ENCODE measurements at places on chromosomes 5 and 9.
A peak's percentile ranks its signal among the peaks of the same experiment; 100 is the strongest.

- no peak for DNase-seq
Observed at GRCh38 chr5:120140501-120140900, 323.6 kb upstream of the PRR16 start.

DNA sequence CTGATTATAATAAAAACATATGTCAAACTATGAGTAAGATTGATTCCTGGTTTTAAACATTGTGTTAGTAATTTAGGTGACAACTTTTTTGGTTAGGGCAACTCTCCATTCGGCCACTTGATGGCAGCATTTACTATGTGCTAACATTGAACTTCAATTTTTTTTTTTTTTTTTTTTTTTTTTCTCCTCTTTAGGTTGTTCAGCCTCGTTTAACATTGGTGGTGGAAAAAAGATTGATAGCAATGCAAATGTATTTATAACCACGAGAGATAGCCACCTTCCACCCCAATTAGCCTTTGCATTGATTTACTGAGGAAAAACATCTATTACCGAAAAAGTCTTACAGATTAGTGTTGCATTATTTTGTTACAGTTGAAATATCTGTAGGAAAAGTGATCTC lies 159.1 kb downstream of the CSNK1G3 start:
- DNase-seq = no peak

DNA sequence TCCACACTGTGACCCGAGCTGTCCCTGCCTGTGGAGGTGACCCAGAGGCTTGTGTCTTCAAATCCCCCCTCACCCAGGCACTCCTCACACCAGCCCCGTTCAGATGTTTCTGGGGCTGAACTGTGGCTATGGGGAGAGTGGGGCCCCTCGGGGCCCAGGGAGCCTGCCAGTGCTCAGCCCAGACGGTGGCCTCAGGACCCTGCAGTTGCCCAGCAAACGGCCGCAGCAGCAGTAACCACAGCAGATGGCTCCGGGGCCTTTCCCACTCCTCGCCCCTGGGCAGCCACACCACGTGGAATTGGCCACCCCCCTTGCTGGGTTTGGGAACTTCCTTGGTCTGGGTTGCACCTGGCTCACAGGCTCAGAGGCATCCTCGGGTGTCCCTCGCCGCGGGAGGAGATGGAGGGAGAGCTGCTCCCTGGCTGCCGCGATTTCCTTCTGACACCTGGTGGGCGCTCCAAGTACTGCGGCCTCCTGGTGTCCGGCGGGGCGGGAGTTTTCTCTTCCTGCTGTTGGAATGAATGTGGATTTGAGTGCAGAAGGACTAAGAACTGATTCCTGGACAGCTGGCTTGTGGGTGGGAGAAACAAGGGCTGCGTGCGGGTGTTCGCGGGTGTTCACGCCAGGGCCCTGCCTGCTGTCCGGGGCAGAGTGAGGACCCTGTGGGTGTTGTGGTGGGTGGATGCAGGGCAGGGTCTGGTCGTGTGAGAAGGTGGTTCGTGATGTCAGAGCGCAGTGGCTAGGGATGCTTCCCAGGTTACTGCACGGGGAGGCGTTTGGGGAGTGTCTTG lies 97.5 kb downstream of the COL5A1 start:
- peak; percentile 5 for DNase-seq

GRCh38 chr5:18195910-18196309 lies 561.6 kb downstream of the TAF11L14 start:
- DNase-seq = no peak

GRCh38 chr9:2055203-2055658 lies 40.1 kb downstream of the SMARCA2 start:
- no peak for DNase-seq

- DNase-seq = no peak
Observed at GRCh38 chr5:132690156-132690555, 16.4 kb downstream of the IL4 start.

- DNase-seq = no peak
Observed at GRCh38 chr9:74645007-74645639, 148.0 kb downstream of the RORB start.

DNA sequence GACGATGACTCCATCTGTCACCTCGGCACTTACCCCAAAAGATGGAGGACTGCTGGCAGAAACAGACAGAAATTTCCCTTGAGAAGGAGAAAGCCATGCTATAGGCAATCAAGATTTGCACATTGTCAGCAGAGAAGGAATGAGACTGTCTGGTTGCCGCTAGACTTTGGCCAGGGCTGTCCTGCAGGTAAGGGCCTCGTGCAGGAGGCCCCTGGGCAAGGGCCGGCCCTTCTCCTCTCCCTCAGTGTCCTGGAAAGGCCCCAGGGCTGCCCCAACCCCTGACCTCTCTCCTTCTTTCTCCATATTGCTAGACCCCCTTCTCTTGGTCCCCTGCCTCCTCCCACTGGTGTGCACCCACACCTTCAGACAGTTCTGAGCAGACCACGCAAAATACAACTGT lies 14.6 kb upstream of the KCNIP1 start:
- no peak for DNase-seq

DNA sequence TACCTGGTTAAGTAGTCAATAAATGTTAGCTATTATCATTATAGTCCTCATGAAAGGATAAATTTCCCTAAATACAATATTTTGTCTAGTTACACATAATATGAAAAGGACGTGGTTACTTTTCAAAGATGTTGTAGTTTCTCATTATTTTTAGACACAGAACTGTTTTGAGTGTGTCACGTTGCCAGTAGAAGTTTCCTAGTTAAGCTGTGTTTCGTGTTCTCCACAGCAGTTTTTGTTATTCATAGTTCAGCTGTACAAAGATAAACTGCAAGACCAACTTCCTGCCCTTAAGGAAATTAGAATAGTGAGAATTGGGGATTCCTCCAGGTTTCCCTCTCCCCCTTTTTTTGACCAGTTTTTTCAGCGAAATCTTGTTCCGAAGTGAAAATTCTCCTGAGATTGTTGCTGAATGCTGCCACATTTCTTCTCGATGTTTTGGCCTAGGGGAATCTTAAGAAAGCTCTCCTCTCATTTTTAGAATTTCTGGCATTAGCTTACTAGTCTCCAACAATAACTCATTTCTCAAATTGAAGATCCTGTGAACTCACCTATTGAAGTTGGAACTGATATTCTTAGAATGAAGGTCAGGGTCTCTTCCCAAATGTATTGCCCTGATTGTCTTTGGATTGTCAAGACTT lies 176.1 kb downstream of the PAM start:
- DNase-seq = no peak

GRCh38 chr5:1110307-1111240 lies 1.3 kb downstream of the SLC12A7 start:
- no peak for DNase-seq

- no peak for DNase-seq
Observed at GRCh38 chr5:171433982-171434676, 14.7 kb downstream of the FGF18 start.

DNA sequence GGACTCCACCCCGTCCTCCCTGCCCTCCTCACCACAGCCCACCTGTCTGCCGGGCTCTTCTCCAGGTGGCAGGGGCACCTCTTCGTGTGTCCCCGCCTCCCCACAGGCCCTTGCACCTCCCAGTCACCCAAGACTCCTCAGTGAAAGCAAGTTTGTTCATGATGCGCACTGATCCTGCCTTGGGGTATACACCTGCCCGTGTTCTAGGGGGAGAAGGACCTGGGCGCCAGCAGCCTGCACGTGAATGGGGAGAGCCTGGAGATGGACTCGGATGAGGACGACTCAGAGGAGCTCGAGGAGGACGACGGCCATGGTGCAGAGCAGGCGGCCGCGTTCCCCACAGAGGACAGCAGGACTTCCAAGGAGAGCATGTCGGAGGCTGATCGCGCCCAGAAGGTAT lies 124.9 kb downstream of the EHMT1 start:
- no peak for DNase-seq

DNA sequence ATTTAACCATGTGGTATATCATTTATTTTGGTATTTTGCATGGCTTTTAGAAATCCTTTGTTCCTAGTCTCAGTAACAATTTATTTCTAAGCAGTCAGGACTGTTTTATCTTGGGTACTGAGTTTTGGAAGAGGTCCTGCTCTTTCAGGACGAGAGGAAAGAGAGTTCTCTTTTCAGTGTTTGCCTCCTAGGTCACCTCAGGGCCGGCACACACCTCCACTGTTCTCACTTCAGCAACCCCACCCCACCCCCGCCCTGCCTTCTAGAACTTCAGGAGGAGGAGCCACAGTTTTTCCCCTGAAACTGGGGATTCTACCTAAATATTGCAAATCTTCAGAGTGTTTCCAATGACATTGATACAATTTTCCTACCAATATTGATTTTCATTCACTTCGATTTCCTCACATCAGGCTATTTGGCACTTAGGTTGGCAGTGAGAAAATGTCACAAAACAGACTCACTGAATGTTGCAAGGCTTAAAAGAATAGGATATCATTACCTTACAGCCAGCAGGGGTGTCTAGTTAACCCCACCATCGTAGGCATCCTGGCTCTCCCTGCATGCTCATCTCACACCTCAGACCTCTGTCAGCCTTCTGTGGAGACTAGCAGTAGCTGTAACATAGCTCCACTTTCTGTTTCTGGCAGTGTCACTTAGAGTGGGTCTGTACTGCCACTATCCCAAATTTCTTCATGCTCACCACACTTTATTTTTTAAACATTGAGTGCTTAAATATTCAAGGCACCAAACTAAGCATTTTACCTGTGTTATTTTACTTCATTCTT lies 5.4 kb downstream of the IGIP start:
- DNase-seq = no peak

DNA sequence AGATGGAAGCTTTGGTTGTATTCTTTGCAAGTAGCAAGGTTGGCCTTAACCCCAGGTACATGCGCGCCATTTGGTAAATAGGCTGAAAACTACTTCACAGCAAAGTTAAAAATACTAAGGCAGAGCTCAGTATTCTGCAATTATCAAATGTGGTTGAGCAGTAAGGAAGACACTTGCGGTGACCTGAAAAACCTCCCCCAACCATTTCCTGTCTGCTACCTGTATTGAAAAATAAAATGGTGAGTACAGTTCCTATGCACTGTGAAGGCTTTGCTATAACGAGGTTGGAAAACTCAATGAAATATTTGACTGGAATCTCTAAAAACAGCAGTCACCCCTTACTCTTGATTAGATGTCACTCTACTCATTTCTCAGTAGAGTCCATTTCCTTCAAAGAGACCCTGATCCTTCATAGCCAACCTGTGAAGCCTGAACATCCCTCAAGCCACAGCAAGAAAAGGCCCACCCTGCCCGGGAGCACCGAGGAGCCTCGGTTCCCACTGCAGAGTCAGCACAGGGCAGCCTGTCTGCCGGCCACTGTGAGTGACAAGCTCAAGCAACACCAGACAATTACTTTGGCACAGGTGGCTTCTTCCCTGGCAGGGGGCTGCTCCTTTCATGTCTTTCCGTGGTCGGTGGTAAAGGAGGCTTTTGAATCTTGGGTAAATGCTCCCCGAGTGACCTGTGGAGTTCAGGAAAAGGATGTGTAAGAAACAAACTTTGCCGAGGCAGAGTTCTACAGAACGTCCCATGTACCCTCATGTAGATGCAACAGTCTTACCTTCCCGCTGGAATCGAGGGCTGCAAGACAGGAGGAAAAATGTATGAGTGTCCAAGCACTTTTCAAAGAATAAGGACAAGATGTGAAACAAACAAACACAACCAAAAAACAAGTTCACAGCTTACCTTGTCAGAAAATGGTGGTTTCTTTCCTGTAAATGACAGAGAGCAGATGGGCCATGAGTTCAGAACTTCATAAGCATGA lies 29.6 kb downstream of the C5orf58 start:
- no peak for DNase-seq

- DNase-seq = peak; percentile 15
Observed at GRCh38 chr9:136138566-136138965, 19.9 kb upstream of the TMEM250 start.

- DNase-seq = no peak
Observed at GRCh38 chr9:93432964-93433363, 18.5 kb upstream of the FAM120A start.

GRCh38 chr5:178186427-178186826 lies 744 bp downstream of the GMCL2 start:
- no peak for DNase-seq

GRCh38 chr5:59423021-59423420 lies 470.5 kb downstream of the PDE4D start:
- DNase-seq = no peak

- no peak for DNase-seq
Observed at GRCh38 chr5:67120032-67120431, 76.6 kb downstream of the CD180 start.

- no peak for DNase-seq
Observed at GRCh38 chr5:160230686-160231527, 1.6 kb downstream of the FABP6 start.

DNA sequence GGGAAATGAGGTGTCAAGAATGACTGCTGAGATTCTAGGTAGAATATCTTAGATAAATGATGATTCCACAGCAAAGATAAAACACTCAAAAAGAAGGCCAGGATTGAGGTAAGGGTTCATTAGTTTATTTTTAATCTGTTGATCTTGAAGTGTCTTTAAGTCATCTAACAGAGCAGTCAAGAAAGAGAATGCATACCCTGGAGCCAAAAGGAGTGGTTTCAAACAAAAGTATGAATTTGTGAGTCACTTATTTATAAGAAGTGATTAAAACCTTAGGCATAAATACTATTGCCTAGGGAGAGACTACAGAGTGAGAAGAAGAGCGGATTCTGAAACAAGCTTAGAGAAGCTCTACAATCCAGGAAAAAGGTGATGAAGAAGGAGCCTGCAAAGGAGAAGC lies 541.0 kb downstream of the DTWD2 start:
- no peak for DNase-seq

DNA sequence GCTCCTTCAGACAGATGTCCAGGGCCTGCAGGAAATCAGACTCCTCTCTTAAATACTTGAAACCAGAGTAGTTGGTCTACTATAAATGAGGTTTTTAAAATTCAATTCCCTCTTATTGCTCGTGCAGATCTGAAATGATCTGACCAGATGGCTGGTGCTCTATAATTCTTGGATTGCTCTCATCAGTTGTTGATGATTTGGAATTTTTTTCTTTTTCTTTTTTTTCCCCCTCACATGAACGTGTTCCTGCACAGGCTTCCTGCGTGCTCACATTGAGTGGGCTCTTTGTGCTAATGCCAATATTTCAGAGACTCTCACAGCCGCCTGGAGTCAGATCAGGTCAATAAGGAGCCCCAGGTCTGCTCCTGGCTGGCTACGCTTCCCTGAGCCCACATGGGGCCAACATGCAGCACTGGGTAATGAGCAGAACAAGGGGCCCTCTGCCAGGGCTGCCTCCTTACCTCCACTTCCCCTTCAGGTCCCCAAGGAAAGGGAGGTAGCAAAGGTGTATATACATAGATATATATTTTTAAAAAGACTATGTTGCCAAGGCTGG lies 82.0 kb downstream of the SIL1 start:
- no peak for DNase-seq

- DNase-seq = no peak
Observed at GRCh38 chr9:26524267-26524666, 368.3 kb downstream of the CAAP1 start.

DNA sequence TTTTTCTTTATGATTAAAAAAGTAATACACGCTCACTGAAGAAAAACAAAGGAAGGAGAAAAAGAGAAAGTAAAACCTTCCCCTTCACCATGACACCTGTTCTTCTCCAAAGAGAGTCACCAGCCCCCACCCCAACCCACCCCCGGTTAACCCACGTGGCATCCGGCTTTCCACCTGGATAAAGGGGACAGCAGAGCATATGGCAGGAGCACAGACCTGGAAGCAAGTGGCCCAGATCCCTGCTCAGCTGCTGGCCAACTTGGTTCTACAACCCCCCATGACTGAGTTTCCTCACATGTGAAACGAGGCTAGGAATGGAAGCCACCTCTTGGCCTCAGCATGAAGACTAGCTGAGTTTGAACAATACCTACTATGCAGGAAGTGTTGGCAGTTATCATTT lies 5.1 kb downstream of the CCDC180 start:
- no peak for DNase-seq

- no peak for DNase-seq
Observed at GRCh38 chr5:93226202-93226735, 354.8 kb downstream of the NR2F1-AS1 start.

Data from stimulated activated CD8-positive, alpha-beta memory T cell treated with anti-CD3 and anti-CD28 coated beads, Interleukin-7, amount 100 ng/mL, for 1 hour (primary cell).